Pancreas (tissue), 10 donors: ENCODE measurements at places on chromosomes 5 and 9.

GRCh38 chr5:169828385-169828784 lies 151.9 kb downstream of the INSYN2B start:
- DNase-seq, result no peak

- DNase-seq, result no peak
Observed at GRCh38 chr9:85156652-85157051, 487.1 kb downstream of the NTRK2 start.

GRCh38 chr5:53578854-53579253 lies 18.4 kb downstream of the NDUFS4 start:
- no peak for DNase-seq

DNA sequence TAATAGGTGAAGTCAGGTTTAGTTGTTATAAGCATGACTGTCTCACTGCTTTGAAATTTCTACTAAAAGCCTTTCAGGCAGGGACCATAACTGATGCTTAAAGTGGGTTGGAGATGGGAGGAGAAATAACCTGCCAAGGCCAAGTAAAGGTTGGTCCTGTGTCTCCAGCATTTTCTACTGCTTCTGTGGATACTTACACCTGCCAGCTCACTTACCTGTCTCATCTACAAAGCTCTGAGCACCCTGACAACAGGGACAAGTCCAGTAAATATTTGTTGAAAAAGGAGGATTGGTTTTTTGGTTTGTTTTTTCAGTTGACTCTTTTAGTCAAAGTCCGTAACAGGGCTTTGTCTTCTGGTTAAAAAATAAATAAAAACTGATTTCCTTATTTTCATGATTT lies 38.6 kb downstream of the GRAMD2B start:
- DNase-seq, result no peak

- no peak for DNase-seq
Observed at GRCh38 chr5:78275998-78276543, 18.4 kb downstream of the AP3B1 start.

DNA sequence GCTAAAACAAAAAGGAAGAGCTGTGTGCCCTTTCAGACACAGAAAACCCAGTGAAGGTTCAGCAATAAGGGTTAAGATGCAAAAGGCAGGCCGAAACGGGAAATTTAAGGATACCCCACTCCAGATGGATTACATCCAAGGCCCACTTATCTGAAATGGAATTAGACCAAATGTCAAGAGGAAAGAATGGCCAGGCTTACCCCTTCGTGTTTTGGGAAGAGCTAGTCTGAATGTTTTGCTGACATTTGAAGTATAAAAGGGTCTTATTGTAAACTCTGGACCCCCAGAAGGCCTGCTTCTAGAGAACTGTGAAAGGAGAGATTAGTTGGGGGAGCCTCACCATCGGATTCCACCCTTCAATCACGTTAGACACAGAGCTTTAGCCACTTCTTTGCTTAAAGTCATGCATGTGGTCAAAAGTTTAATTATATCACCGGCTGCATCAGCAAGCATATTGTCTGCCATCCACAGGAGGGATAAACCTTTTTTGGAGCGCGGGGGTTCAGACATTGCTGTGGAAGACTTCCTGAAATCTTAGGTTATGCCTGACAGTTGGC lies 93.3 kb downstream of the EFNA5 start:
- DNase-seq, result no peak

GRCh38 chr9:99071313-99072039 lies 33.4 kb upstream of the TGFBR1 start:
- DNase-seq, result no peak

DNA sequence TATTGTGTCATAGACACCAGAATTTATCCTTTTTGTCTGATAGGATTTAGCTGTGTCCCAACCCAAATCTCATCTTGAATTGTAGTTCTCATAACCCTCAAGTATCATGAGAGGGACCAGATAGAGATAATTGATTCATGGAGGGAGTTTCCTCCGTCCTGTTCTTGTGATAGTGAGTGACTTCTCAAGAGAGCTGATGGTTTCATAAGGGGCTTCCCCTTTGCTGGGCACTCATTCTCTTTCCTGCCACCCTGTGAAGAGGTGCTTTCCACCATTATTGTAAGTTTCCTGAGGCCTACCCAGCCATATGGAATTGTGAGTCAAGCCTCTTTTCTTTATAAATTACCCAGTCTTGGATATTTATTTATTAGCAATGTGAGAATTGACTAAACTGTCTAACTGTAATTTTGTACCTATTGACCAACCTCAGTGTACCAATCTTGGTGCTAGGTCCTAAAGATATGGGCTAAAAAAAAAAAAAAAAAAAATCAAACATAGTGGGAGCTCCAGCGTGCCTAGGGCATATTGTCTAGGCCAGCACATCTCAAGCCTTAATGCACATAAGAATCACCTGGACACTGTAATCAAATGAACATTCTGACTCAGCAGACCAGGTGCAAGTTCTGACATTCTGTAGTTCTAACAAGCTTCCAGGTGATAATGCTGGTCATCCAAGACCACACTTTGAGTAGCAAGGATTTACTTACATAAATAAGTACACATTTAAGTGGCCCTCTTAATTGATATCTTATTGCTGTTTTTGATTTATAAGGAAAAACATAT lies 30.5 kb downstream of the ST8SIA4 start:
- no peak for DNase-seq

DNA sequence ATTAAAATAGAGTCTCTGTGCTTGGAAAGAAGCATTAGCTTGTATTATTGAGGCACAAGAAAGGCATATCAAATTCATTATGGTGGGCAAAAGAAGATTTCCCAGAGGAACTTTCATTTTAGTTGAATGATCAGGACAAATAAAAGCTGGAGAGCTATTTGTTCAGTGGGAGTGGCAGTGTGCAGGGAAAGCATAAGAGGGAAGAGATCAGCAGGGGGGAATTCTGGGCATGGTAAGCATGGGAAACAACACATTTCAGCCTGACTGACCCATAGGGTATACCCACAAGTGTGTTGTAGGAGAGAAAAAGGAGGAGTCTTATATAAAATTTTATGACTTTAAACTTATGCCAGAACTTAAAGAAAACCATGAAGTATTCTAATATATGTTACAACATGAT lies 167.7 kb upstream of the RASA1 start:
- DNase-seq, result no peak

GRCh38 chr9:95382433-95382832 lies 64.9 kb upstream of the FANCC start:
- DNase-seq, result no peak
